ENCODE measurements at places on chromosomes 11 and 22.

- no peak for DNase-seq
These were observed 231.7 kb upstream of the CARD18 start for GRCh38 chr11:105371311-105371710.

DNA sequence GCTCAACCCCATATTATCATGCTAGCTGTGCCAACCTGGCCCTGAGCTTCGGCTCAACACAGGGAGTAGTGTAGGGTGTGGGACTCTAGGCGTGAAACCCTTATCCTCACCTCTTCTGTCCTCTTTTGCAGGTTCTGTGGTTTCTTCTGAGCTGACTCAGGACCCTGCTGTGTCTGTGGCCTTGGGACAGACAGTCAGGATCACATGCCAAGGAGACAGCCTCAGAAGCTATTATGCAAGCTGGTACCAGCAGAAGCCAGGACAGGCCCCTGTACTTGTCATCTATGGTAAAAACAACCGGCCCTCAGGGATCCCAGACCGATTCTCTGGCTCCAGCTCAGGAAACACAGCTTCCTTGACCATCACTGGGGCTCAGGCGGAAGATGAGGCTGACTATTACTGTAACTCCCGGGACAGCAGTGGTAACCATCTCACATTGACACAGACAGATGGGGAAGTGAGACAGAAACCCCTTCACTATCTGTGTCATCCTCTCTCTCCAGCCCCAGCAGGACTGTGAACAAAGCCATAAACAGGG, 76.4 kb downstream of the GGTLC2 start:
- DNase-seq = no peak

- no peak for DNase-seq
These were observed 5.0 kb upstream of the PPP6R2 start for GRCh38 chr22:50338042-50338573.

DNA sequence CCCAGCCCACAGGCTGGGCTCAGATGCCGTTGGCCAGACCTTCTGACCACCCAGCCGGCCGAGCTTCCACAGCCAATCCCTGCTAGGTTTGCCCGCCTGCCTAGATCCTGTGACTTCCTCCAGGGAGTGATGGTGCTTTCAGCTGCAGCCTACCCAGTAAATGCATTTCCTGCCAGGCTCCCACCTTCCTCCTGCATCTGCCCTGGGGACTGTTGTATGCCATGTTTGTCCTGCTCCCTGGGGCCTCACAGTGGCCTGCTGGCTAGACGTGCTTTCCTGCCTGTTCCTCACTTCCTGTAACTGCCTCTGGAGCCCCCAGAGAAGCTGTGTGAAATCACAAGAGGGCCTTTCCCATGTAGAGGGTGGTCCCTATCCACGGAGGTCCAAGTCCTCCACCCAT, 86.2 kb downstream of the GALNT18 start:
- DNase-seq = peak; percentile 32

GRCh38 chr22:27455526-27455925, 346.0 kb downstream of the MN1 start:
- no peak for DNase-seq

DNA sequence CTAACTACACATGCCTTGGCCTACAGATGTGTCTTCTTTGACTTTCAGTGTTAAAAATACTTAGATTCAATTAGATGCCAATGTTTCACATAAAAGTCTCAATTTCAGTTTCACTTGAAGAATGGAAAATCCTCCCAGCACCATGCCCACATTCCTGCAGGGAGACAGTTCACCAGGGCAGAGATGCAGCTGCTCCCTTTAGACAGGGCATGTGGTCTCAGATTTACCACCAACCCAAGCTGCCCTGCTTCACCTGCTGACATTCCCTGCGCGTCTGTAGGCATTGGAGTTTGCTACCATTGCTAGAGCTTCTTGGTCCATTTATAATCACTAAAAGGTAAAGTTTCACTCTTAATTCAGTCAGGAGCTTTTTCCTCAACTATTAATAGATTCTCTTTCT, 113.9 kb downstream of the ARFGAP2 start:
- DNase-seq = no peak

GRCh38 chr11:16841984-16842383, 103.5 kb downstream of the C11orf58 start:
- no peak for DNase-seq
